ENCODE measurements at places on chromosomes 4 and X.

DNA sequence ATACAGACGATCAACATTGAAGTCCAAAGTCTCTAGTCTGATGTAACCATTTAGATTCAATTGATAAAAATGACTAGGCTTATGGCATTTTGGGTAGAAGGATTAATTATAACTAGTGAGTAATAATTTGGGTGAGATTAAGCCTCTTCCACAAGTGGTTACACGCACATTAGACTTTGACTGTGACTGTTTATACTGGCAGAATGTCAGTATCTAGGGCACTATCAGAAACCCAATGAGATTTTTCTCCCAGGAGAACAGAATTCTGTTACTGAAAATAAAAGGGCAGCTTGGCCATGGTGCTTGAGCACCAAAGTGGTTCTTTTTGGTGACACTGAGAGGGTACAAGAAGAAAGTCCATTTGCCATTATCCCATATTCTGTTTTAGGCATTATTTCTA lies 3.3 kb downstream of the PLS3 start:
- DNase-seq = no peak

DNA sequence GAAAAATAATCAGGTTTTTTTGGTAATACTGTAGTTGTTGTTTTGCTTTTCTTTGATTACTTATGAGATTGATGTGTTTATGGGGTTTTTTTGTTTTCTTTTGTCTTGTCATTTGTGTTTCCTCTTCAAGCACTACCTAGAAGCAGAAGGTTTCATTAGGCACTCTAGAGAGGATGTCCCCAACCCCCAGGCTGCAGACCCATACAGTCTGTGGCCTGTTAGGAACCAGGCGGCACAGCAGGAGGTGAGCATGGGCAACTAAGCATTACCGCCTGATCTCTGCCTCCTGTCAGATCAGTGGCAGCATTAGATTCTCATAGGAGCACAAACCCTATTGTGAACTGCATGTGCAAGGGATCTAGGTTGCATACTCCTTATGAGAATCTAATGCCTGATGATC lies 22.9 kb upstream of the NOCT start:
- no peak for DNase-seq

- no peak for DNase-seq
Measured at GRCh38 chrX:146454363-146454762, 355.2 kb upstream of the CXorf51B start.

GRCh38 chrX:20594985-20595384 lies 328.3 kb upstream of the RPS6KA3 start:
- DNase-seq = no peak

- DNase-seq = no peak
Measured at GRCh38 chr4:123706973-123707372, 310.4 kb downstream of the SPRY1 start.

- no peak for DNase-seq
Measured at GRCh38 chr4:151304226-151304625, 21.2 kb downstream of the SH3D19 start.

DNA sequence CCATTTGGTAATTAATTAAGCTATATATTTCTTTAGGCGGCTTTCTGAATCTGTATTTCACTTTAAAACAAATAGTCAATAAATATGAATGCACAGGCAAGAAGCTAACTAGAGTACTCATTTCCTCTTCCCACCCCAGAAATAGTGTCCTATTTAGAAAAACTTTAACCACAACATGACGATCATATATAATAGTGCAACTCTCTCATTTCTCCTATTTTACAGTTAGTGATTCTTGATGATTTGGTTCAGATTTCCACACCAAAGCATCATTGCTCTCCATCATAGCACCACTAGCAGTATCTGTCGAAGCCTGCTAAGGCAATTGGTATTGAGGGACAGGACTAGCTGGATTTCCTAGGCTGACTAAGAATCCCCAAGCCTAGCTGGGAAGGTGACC lies 184.0 kb upstream of the GALNTL6 start:
- no peak for DNase-seq

GRCh38 chrX:150060406-150060805 lies 122.1 kb upstream of the EOLA2 start:
- no peak for DNase-seq

DNA sequence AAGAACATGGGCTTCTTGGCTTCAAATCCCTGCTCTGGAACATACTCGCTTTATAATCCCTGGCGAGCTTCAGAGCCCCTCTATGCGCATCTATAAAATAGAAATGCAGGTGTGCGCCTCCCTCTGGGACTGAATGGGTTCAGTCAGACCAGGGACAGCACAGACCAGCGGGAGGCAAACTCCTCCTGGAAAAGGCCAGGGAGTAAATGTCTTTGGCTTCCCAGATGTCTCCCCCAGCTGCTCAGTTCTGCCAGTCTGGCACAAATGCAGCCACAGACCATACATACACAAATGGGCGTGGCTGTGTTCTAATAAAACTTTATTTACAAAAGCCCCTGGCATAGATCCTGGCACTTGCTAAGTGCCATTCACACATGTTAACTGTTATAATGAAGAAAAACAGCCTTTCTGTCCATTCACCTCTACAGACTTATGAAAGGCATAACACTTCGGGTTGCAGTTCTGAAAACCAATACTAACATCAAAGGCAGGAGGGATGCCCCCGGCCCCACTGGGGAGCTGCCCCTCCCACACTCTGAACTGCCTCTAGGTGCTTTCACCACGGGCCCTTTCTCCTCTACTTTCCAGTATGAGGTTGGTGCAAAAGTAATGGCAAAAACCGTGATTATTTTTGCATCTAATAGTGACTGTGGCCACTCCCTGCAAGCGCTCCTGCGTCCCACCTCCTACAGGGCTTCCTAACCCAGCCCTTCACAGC lies 4.6 kb downstream of the JAKMIP1 start:
- DNase-seq = no peak

DNA sequence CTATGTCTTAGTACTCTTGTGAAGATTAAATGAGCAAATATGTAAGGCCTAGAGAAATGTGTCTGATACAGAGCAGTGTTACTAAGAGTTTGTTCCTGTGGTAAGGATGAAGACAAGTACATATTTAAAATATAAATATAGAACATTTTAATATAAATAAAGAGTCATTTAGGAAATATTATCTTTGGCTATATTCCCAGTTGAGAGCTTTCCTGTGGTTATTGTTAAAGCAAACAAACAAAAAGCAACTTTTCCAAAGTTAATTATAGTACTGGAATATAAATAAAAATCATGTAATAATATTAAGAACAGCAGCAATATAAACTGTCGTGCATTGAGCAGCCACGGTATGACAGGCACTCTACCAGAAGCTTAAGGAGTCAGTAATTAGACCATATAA lies 472.5 kb downstream of the INPP4B start:
- no peak for DNase-seq

DNA sequence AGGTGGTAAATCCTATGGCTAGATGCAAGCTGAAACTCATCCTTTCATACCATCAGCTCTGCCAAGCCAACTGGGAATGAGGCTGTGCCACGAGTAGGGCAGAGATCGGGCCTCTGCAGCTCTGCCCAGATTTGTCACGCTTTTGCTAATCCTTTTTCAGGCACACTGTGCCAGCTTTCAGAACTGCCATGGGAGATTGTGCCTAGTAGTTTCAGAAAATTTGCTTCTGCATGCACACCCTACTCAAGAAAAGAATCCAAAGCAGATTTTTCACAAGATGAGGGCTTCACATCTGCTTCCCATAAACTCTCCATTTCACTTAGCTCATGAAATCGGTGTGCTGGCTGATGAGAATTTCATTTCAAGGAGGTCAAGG lies 3.3 kb upstream of the ADH7 start:
- DNase-seq = no peak

DNA sequence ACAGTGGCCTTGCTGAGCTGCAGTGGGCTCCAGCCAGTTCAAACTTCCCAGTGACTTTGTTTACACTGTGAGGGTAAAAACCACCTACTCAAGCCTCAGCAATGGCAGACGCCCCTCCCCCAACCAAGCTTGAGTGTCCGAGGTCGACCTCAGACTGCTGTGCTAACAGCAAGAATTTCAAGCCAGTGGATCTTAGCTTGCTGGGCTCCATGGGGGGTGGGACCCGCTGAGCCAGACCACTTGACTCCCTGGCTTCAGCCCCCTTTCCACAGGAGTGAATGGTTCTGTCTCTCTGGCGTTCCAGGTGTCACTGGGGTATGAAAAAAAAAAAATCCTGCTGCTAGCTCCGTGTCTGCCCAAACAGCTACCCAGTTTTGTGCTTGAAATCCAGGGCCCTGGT lies 168.9 kb upstream of the INTU start:
- no peak for DNase-seq

DNA sequence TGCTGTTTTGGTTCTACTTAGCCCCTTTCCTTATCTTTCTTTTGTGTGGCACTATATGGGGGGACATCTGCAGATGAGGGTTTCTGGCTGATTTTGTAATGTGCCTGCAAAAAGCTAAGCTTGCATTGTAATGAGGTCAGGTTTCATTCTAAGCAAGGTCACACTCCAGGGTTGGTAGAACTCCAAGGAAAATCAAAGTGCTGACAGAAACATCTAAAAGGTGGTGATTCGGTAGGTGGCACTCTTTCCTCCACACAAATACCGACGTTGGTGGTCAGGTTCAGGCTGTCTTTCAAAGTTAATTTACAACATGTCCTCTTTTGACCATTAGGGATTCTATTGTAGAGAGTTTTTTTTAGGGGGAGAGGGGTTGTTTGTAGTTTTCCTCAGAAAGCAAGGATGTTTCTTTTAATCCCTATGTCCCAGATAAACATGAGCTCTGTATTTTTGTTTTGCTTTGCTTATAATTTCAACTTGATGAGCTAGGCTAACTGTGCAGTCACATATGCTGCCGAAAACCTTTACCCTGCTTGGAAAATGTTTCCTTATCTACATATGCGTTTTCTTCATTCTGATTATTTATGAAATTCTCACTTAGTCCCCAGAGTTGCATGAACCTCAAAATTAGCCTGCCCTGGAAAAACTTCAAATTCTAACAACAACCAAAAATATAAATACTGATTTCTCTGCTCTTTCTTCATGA lies 434.2 kb downstream of the PPARGC1A start:
- DNase-seq = no peak

GRCh38 chrX:10186355-10186754 lies 29.6 kb downstream of the CLCN4 start:
- no peak for DNase-seq

DNA sequence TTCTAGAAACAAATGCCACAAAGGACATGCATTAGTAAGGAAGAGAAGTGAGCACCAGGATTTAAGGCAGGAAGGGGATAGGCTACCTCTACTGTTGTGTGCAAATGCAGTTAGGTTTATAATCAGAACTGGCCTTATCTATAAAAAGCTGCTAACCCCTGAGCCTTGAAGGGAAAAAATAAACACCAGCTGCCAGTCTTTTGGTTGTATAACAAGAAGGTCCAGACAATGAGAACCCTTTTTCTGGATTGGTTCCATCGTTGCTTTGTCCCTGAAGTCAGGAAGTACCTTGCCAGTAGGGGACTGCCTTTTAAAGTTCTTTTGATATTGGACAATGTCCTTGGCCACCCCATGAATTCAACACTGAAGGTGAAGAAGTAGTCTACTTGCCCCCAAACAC lies 126.7 kb upstream of the OTUD4 start:
- no peak for DNase-seq
